Right hindlimb (tissue), 1 donor: ENCODE measurements at places on chromosomes 2 and 18.

DNA sequence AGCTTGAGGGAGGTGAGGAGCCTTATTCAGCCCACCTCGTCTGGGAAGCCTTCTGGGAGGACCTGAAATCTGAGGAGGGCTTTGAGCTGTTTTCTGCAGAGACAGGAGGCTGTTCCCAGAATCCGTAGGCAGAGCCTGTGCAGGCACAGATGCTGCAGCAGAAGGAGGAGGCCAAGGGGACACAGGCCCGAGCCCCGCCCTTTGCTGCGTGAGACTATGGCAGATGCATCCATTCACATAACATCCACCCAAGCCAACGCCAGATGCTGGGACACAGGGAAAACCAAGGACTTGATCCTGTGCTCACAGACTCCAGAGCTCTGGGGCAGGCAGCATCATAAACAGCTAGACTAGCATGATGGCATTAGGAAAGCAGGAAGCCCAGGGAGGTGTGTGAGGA lies 98.2 kb downstream of the KCNF1 start:
- DNase-seq = peak; percentile 40

DNA sequence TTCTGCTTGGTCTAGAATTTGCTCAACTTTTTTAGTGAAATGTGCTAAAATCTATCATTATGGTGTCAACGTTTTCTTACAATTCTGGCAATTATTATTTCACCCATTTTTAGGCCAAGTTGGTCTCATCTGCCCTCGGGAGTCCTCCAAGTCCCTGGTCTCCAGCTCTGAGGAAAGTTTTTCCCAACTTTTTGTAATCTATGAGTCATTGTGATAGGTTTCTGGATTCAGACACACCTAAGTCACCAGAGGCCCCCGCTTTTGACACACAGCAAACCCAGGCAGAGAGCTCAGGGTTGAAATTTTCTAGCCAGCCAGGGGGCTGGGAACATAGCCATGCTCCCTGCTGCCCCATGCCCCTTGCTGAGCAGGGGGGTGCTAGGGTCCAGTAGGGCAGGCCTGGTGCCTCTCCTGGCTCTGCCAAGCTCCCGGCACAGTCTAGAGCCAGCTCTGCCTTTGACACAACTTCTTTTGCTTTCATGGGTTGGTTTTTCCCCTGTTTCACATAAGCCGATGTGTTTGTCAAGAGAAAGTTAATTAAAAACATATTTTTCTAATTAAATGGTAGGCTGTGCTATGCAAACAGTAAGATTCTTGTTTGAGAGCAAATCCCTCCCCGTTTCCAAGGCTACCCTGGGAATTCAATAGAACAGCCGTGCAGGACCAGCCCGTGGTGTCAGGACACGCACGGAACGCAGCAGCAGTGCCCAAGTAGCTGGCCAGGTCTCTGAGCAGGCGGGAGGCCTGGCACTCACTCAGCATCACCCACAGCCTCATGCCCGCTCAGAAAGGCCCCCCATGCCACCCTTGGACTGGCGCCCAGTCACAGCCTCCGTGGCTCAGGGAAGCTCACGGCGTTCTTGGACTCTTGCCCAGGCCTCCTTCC lies 25.5 kb upstream of the SNED1 start:
- DNase-seq = no peak

- no peak for DNase-seq
Measured at GRCh38 chr18:57705011-57705410, 83.4 kb upstream of the NARS1 start.

DNA sequence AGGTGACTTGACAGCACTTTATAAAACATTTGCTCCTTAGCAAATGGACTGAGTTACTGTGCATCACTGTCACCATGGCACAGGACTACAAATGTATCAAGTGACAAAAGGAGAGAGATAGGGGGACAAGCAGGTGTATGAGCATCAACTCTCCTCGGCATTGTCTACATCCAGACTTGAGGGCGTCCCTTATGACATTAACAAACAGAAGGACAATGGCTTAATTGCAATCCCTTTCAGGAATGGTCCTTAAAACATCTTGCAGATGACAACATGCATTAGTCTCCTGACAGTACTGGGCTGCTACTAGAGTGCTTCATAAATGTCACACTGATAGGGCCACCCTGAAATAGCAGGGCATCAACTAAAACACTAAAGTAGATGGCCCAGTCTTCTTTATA lies 198.8 kb downstream of the PDE1A start:
- DNase-seq = no peak

GRCh38 chr2:88590998-88591613 lies 36.2 kb downstream of the EIF2AK3 start:
- peak; percentile 27 for DNase-seq

- DNase-seq = peak; percentile 79
Measured at GRCh38 chr18:500632-501405, at the start of gene COLEC12. COLEC12 (minus strand) TSS chr18:500701; CDS start chr18:500514, 187 bp downstream.

GRCh38 chr18:78875016-78875777 lies 104.4 kb upstream of the SALL3 start:
- no peak for DNase-seq

- DNase-seq = no peak
Measured at GRCh38 chr2:29075894-29076705, 1.8 kb upstream of the PCARE start.

DNA sequence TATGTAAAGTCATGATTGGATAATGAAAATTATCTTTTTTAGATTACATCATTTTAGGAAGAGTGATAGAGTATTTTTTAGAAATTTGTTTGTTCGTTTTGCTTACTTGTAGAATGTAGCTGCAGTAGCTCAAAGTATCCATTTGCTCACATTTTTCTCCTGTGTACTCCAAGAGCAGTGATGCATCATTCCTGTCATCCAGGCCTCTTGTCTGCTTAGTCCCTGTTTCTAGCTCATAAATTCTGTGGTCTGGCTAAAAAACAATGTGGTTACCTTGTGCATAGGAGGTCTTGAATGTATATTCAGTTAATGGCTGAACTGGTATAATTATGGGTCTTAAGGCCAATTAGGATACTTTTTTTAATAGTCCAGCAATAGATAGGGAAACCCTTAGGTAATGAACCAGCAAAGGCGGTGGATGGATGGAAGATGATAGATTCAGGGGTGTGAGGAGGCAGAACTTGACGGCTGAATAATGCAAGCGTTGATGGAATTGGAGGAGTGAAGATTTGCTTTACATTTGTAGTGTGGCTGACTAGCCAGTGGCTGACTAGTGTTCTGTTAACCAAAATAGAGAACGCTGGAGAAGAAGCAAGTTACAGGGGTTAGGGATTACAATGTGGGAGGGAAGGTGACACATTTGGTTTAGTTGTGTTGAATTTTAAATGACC lies 145.0 kb downstream of the ZNF407 start:
- no peak for DNase-seq

DNA sequence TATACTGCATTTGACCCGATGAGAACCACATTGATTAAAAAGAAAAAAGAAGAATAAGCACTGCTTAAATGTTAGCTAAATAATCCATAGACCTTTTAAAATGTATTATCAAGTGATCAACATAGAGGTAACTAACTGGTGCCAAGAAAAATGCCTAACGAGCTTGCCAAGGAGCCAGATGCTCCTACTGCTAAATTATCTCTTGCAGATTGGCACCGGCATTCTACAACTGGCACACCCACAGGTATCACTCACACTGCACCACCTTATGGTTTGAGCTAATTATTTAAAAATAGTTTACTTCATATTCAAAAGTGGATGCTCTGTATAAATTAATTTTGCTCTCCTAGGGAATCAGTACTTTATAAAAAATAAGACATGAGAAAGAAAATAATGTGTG lies 341.6 kb upstream of the CDH7 start:
- no peak for DNase-seq

DNA sequence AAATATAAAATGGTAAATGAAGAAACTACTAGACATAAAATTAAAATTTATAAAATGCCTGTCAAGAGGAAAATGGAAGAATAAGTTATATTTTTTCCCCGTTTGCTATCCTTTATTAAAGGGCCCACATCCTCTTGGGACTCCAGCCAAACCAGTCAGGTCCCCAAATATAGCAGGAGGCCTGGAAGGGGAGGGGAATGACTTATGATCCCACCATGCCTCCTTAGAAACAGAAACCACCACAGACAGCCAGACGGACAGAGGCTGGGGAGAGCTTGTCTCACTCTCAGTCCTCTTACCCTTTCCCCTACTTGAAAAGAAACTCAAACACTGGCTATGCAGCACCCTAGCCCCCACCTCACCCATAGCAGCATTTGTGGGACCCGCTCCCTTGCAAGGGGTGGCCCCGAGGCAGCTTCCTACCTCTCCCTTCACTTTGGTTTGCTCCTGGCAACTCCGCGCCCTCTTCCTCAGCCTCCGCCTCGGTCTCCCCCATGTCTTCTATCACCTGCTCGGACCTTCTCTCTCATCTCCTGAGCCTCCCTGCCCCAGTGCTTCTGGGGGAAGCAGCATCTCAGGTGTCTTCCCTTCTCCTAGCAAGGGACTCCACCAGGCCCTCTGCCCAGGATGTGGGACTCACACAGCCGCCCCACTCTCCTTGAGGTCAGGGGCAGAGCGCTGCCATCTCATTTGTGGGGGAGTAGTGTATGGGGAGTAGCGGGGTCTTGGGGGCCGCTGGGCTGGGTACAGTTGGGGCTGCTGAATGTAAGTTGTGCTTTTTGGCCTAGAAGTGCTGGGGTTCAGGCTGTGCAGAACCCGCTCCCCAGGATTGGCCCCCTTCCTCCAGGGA lies 37.4 kb upstream of the ANKRD62 start:
- no peak for DNase-seq

DNA sequence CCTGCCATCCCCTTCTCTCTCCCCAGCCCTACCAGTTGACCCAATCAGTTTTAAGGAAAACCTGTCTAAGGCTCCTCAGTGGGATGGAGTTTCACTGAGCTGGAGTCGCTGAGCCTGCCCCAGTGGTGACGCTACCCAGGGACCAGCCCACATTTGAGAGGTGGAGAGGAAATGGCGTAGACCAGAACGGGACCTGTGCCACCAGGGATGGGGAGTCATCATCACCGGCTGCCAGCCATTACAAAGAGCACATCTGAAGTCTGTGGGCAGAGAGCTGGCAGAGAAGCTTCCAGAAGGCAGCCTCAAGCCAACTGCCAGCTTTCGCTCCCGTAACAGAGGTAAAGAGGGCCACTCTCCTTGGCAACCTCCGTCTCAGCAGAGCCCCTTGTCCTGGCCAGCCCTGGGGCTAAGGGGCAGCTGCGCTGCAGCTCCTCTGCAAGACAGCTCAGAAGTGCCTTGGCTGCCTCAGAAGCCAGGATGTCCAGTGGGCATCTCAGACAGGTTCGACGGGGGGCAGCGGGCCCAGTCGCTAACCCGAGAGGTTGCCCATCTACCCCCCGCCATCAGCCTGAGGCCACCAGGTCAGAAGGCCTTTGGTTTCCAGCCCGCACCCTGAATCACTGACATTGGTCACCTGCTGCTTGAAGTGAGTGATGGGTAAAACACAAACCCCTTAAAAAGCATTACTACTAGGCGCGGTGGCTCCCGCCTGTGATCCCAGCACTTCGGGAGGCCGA lies 15.4 kb downstream of the SDC1 start:
- no peak for DNase-seq

GRCh38 chr2:241199897-241200821 lies 11.7 kb downstream of the ANO7 start:
- peak; percentile 4 for DNase-seq

- no peak for DNase-seq
Measured at GRCh38 chr2:161208527-161209139, 48.4 kb downstream of the TANK start.

- peak; percentile 39 for DNase-seq
Measured at GRCh38 chr18:3703732-3704176, 253.8 kb downstream of the TGIF1 start.

- DNase-seq = no peak
Measured at GRCh38 chr2:108910541-108911396, 78.3 kb downstream of the EDAR start.

DNA sequence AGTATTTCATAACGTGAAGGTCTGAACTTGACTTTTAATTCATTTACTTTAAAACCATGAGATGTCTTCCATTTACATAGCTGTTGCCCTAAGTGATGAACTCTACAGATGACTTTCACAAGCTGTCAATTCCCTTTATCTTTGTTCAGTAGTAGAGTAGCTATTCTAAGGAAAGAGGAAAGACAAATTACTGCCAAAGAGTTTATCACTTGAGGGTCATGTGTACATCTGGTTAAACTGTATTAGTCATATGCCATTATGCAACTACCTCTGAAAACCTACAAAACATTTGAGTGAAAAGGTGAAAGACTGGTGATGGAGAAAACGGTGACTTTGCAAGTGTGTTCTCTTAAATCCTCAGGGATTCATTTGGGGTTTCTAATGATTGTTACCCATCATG lies 763.9 kb downstream of the TMEM182 start:
- no peak for DNase-seq

DNA sequence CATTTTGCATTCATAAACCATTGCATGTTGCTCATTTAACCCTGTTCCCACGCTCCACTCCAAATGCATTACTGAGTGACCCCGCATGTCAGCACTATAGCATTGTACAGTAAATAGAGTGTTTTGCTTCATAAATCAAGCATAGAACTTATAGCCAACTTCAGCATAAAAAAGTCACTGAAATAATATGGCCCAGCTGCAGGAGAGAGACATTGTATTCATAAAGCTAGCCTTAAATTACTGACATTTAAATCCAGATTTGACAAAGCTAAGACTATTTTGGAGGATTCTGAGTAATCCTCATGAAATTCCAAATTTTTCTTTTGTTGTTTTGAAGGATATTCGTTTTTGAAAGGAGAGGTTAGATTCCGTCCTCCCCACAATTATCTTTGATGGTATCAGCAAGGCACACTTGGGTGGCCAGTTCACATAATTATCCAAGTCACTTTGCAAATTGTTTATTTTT lies 320.9 kb upstream of the TCF4 start:
- DNase-seq = peak; percentile 45

DNA sequence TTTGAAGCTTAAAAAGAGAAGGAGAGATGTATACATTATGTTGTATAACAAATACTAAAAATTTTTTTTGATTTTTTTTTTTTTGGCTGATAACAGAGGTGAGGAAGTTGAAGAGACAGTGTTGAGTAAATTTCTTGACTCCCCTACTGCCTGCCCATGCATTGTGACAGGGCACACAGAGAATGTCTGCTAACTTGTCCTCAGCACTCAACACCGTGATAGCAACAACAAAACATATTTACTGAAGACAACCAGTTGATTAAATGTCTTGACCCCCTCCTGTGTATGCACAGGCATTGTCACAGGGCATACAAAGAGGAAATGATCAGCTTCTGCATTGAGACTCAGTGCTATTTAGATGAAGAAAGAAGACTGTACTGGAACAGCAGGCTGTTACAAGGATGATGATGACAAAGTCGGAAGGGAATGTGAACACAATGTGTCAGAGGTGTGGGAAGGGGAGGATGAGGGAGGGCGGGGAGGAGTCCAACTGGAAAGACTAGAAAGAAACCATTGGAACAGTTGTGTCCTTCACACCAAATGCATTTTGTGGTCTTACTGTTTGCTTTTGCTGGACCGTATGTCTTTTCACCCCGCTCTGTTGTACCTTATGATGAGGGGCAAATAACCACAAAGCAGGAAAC lies 89.5 kb downstream of the CERS6 start:
- no peak for DNase-seq

DNA sequence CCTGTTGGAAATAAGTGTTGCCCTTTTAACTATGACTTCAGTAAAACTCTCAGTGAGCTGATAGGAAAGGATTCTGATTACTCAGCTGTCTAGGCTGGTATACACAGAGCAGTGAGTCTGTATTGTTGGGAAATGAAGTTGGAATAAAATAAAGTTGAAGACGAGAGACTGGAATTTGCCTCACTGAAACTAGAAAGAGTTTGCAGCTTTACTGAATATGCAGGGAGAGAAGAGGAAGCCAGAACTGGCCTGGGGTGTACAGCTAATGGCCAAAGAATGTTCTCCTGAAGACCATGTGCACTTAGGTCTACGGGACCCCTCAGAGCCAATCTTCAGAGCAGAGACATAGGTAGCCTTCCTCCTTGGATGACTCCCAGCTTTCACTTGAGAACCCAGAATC lies 26.5 kb downstream of the EIF4E2 start:
- DNase-seq = no peak

- no peak for DNase-seq
Measured at GRCh38 chr18:70598406-70598805, 309.6 kb downstream of the SOCS6 start.
